ENCODE measurements at places on chromosomes 12 and 14.

- DNase-seq: peak; percentile 20
These were observed 34.3 kb downstream of the DHRS2 start for GRCh38 chr14:23670481-23670880.

GRCh38 chr12:77214136-77214535 is 148.8 kb upstream of the E2F7 start:
- DNase-seq: no peak

DNA sequence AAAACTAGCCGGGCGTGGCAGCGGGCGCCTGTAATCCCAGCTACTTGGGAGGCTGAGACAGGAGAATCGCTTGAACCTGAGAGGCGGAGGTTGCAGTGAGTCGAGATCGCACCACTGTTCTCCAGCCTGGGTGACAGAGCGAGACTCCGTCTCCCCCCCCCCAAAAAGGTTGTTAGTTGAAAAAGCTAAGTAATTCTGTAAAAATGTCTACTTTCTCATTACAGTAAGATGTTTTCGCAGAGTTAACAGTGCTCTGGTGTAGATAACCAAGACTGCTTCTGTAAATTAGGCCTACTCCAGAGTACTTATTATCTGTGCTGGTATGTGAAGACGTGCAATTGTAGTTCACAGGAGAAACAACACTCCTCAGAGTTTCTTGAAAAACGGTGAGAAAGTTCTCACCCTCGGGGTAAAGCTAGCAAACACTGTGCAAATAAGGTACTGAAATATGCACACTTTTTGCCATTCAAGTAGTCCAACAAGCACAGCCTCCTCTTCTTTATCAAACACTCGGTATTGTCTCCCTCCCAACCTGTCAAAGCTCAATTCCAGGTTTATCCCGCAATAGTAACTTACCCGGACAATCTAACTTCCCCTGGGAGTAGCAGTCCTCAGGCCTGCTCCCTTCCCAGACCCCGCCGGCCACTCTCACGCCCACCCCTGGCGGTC is 974 bp downstream of the BTBD7 start:
- DNase-seq: peak; percentile 17

- no peak for DNase-seq
These were observed 40.9 kb downstream of the CCDC85C start for GRCh38 chr14:99562856-99563748.

- DNase-seq: no peak
These were observed 69.4 kb upstream of the PRIMA1 start for GRCh38 chr14:93857500-93858283.

DNA sequence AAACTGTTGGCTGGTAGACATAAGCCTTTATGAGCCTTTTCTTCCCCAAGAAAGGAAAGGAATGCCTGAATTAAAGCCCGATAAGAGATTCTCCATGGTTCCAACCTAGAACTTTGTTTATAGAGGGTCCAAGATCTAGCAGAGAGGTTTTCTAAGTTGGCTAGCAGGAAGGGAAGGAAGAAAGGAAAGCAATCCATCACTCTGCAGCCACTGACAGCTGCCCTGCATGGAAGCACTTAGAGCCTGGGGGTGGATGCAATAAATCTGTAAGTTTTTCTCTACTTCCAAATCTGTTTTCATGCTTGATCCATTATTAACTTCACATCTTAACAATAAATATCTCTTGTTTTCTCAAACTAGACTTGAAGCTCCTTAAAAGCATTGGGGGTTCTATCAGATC is 224.4 kb downstream of the KSR2 start:
- no peak for DNase-seq

- no peak for DNase-seq
These were observed 704.2 kb upstream of the TMEM132C start for GRCh38 chr12:127562816-127563215.

GRCh38 chr12:38776647-38777046 is 128.7 kb downstream of the CPNE8 start:
- peak; percentile 75 for DNase-seq

GRCh38 chr12:66002812-66003211 is 127.7 kb downstream of the LLPH start:
- DNase-seq: no peak

DNA sequence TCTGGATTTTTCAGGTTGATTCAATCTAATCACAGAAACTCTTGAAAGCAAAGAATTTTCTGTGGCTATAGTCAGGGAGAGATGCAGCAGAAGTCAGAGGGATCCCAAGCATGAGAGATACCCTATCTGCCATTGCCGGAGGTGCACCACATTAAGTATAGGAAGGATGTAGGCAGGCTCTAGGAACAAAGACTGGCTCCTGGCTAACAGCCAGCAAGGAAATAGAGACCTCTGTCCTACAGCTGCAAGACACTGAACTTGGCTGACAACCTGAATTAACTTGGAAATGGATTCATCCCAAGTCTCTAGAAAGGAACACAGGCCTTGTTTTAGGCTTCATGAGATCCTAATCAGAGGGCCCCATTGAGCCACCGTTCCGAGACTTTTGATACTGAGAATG is 364.9 kb upstream of the FLRT2 start:
- DNase-seq: no peak

- DNase-seq: no peak
These were observed 13.9 kb upstream of the LALBA start for GRCh38 chr12:48583728-48584127.

DNA sequence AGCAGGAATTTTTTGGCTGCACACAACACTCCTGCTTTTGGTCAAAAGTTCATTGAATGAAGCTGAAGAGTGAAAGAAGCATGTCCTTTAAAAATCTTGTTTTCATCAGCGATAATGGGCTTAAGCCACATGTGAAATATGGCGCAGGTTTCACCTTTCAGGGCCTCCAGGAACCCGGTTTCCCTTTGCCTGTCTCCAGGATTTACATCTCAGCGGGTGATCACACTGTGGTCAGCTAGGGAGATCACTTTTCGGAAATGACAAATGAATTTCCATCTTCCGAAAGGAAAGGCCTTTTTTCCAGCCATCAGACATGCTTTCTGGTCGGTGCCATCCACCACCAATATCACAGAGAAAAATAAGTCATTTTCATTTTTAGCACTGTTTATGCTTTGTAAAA is 727.1 kb upstream of the TBX3 start:
- no peak for DNase-seq

GRCh38 chr14:63212209-63212608 is 8.0 kb downstream of the RHOJ start:
- no peak for DNase-seq

DNA sequence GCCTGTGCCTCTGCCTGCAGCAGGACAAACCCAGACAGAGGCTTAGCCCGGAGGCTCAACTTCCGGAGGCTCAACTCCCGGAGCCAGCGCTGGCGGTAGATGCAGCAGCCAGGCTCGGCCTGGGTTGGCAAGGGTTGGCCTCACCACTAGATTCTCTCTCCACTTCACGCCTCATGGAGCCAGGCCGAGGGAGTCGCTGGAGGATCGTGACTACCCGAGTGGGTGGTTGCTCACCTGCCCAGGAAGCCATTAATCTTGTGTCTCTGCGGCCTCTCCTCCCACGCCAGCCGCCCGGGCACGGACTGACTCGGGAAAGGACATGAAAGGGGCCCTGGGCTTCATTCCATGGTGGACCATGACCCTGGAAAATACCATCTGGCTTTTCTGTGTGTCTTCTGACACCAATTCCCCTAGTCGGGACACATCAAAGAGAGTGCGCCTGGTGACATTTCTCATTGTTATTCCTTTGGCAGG is 20.8 kb downstream of the ESRRB start:
- DNase-seq: no peak

DNA sequence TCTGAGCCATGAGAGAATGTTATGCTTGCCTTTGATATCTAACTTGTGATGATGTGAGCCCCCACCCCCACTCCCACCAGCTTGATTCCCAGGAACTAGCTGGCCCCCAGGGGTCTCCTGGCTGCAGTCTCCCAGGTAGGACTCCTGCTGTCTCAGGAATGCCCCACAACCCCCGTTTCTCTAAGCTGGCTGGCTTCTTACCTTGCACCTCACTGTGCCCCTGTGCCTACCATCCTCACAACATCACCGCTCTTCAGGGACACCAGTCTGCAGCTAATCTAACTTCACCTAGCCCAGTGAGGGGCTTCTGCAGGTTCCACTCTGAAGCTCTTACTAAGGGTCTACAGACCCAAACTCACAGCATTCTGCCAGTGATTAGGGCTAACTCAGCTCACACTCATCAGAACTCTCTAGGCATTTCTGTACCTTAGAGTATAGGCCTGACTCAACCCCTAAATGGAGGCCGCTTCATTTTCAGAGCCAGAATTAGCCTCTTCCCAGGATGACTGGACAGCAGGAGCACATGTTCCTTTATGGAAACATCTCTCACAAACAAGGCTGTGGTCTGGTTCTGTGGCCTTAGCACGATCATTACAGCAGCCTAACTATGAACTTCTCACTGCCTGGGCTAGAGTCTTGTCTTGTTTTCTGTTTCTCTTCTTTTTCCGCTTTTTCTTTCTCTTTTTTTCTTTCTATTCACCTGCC is 72.8 kb upstream of the IFNG-AS1 start:
- no peak for DNase-seq

DNA sequence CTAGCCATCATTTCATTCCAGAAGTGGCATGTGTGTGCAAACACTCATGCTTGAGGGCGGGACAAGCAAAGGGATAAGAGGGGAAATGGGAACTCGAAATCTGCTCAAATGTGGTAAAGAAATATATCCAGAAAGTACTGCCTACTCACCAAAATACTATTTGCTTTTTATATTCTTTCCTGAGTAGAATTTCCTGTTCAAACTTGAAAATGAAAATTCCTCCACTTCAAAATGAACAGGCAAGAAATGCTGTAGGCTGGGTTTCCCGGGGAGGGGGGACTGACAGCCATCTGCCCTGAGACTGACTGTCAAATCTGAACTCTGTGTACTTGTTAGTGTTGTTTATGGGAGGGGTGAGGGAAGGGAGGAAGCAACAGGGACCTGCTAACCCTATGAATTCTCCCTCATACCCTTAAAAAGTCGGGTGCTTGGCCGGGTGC is 34.6 kb downstream of the NTF3 start:
- peak; percentile 58 for DNase-seq

DNA sequence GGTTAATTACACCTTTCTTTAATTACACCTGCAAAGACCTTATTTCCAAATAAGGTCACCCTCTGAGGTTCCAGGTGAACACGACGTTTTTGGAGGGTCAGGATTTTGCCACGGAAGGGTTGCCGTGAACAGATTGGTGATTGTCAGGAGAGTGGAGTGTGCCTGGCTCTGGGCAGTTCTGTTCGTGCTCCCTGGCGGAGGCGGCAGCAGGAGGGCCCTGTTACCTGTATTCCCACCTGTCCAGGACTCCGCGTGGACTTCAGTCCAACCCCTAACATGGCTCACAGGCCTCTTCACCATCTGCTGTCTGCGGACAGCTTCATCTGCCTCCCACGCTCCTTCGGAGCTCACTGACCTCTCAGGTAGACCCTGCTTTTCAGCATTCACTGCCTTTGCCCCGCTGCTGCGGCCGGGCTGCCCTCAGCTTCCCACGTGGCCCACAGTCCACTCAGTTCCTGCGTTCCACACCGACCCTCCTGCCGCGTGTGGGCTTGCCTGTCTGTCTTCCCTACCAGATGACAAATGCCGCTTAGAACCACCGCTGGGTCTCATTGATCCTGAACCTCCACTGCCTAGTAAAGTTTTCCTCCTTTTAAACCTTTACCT is 187.5 kb upstream of the DIO3 start:
- no peak for DNase-seq

GRCh38 chr12:7203109-7203508 is 13.6 kb downstream of the PEX5 start:
- DNase-seq: no peak

DNA sequence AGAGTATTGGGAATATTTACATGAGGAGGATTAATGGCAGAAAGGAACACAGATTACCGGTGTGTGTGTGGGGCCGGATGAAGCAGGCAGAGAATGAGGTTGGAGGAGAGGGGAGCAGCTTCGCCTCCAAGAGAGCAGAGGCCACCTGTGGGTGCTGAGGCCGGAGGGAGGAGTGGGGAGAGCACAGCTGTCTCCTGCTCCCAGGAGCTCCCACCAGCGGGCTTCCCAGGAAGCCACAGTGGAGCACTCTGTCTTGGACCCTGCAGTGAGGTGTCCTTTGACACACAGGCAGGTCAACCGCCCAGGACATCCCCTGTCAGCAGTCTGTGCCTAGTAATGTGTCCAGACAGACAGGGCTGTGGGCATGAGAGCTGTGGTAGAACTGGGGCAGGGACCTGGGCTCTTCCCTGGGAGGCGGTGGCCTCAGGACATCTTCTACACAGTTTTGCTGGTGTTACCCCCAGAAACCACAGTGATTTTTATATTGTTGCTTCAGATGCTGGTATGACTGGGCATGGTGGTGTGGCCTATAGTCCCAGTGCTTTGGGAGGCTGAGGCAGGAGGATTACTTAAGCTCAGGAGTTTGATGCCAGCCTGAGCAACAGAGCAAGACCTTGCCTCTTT is 18.5 kb upstream of the AMN start:
- no peak for DNase-seq

GRCh38 chr12:116257215-116257614 is 20.3 kb downstream of the MED13L start:
- DNase-seq: no peak

- no peak for DNase-seq
These were observed 56.7 kb upstream of the NR2C1 start for GRCh38 chr12:95130096-95130495.

GRCh38 chr12:66633676-66634075 is 45.2 kb downstream of the GRIP1 start:
- peak; percentile 90 for DNase-seq

GRCh38 chr14:61321385-61322010 is at the start of gene PRKCH:
Gene PRKCH (plus strand): TSS chr14:61321579. CDS start chr14:61322102, 523 bp downstream.
- peak; percentile 75 for DNase-seq

DNA sequence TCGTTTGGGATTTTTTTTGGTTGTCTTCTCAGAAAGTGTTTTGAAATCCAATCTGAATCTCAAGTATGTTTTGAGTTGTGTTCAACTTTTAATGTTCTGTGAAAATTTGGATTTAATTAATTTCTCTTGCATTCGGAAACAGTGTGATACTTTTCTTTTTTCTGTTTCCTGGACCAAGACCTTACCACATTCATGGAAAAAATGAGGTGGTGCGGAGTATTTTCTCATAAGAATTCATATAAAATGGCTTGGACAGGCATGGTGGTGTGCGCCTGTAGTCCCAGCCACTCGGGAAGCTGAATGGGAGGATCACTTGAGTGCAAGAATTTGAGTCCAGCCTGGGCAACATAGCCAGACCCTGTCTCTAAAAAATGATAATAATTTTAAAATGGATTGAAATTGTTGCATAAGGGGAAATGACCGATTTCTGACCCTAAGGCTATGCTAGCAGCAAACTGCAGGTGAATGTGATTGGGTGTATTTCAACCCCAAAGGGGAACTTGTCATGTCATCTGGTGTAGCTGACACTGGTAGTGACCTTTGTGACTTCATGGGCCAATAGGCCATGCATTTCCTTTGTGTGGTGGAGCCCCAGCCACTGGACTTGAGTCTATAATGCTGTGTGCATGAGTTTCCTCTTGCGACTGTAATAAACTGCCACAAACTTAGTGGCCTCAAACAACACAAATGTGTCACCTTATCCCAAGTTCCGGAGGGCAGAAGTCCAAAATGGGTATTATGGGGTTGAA is 123.5 kb upstream of the RFLNA start:
- no peak for DNase-seq

- DNase-seq: no peak
These were observed 1731.5 kb upstream of the FLRT2 start for GRCh38 chr14:83798421-83798820.

GRCh38 chr14:75459099-75459741 is 31.4 kb downstream of the JDP2 start:
- no peak for DNase-seq

GRCh38 chr12:90301561-90302133 is 593.0 kb upstream of the ATP2B1 start:
- no peak for DNase-seq

- no peak for DNase-seq
These were observed 15.0 kb downstream of the CCDC85C start for GRCh38 chr14:99589031-99589441.

All from bronchial epithelial cell (primary cell).